ENCODE measurements at places on chromosomes 12 and 14. TPM values are rescaled to one million over a fixed set of nuclear protein-coding genes. Genes with fewer than 3 reads are reported as not detected.

Gene LRP1-AS
- not detected for total RNA-seq

Gene CLEC7A
- total RNA-seq, result not detected

Gene SPATS2
- 30.4 TPM for total RNA-seq

Gene PIWIL1
- not detected for total RNA-seq

Gene PTPN21
- total RNA-seq, result 3.8 TPM

Gene SCN8A
- total RNA-seq, result 0.02 TPM

Gene IQSEC3
- not detected for total RNA-seq

Gene SLC6A15
- 90.1 TPM for total RNA-seq

Gene ANHX
- total RNA-seq, result not detected

DNA sequence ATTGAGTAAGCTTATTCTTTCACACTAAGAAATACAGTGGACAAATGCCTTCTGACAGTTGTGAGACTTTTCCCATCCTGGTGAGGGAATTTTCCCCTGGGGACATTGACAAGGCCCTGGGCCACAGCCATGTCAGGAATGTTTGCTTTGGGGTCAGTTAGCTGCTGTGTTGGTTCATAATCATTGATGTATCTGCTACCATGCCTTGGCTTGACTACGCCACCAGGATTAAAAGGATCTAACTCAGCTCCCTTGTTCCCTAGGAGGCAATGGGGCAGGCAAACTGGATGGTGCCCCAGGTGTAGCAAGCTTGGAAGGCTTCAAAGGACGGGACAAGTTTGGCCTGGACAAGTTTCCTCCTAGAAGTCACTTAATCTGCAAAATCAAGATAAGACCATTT is 3.1 kb upstream of the CCDC88C start:
- no peak for DNase-seq

DNA sequence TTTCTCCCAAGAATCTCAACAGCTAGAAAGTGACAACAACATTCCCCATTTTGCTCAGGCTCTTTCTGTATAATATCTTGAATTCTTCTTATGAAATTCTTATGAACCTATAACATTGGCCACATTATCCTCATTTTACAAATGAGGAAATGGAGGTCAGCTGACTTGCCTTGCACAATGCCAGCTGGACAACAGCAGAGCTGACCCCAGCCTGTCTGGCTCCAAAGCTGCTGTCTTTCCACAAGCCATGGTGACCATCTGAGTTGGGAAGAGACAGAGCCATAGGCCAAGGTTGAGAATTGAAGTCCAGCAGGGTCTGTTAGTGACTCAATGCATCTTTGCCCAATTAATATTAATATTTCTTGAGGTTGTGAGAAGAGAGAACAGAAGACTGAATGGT is 87.3 kb downstream of the KSR2 start:
- DNase-seq, result no peak

GRCh38 chr12:53660041-53660440 is 15.8 kb downstream of the ATP5MC2 start:
- no peak for DNase-seq

GRCh38 chr14:92122761-92123160 is 992 bp downstream of the CPSF2 start:
- DNase-seq, result no peak

DNA sequence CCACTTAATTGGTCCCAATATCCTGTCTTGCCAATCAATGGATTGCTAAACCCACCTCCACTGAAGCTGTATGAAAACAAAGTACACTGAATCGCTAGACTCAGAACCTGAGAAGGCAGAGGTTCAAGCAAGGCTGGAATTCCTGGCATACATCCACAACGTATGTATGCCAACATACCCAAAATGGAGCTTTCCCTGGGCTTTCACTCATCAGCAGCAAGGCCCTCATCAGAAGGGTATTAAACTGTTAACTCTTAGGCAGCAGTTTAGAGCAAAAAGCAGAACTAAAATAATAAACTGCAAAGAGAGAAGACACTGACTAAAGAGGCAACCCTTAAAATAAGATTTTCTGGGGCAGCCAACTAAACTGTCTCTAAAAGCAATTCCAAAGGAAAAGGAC is 13.6 kb downstream of the MED13L start:
- no peak for DNase-seq

DNA sequence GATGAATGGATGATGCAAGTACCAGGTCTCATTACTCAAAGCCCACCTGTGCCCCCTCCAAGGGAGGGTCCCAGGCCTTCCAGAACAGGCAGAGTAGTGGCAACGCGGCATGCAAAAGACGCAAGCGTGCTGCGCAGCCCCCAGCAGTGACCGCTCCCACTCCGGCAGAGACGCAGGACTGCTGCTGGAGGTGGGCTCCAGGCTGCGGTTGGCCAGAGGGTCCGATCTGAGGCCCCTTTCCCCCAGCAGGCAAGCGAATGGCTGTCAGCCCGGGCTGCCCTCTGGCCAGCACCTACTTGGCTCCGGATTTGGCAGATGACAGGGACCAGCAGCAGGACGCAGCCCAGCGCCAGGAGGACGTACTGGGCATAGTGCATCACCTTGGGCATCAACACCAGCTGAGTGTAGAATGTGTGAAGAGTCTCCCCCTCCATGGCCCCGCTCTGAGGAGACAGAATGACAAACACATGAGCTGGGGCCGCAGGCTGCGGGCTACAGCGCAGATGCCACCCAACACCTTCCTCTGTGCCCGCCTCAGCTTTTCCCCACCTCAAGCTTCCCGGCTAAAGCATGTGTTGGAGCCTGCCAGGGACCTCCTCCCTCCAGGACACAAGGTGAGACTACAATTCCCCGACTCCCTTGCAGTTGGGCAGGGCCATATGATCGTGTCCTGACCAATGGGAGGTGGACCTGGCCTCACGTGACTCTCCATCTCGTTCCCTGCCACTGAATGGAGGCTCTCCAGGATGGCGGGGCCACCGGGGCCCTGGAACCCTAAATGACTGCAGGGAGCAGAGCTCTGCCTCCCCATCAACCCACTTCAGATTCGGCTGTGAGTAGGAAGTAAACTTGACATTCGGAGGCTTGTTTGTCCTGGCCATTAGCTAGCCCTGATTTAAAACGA is 77.4 kb downstream of the SCARB1 start:
- DNase-seq, result no peak

DNA sequence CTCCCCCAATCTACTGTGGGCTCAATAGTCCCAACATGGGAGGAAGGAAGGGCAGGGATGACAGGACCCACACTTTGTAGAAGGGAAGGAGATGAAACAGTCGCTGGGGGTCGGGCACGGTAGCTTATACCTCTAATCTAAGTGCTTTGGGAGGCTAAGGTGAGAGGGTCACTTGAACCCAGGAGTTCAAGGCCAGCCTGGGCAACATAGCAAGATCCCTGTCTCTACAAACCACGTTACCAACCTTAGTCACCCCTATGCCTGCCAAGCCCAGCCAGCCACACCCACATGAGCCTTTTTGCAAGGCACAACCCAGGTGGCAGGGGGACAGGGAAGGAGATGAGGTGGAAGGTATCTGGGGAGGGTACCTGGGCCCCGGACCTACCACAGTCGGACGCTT is 31.7 kb downstream of the KDM2B start:
- no peak for DNase-seq

DNA sequence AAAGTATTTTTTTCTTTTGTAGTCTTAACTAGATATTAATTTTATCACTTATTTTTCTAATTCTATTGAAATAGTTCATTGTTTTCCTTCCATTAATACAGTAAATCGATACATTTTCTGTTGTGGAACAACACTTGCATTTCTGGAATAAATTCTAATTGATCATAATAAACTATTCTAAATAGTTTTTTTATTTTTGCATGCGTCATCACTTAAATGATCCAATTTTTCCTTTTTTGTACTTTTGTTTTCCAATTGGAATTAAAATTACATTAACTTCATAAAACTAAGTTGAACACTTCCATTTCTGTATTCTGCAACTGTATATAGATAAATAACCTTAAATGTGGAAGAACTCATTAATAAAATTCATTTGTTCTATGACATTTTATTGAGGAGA is 202.5 kb downstream of the KCNC2 start:
- no peak for DNase-seq

DNA sequence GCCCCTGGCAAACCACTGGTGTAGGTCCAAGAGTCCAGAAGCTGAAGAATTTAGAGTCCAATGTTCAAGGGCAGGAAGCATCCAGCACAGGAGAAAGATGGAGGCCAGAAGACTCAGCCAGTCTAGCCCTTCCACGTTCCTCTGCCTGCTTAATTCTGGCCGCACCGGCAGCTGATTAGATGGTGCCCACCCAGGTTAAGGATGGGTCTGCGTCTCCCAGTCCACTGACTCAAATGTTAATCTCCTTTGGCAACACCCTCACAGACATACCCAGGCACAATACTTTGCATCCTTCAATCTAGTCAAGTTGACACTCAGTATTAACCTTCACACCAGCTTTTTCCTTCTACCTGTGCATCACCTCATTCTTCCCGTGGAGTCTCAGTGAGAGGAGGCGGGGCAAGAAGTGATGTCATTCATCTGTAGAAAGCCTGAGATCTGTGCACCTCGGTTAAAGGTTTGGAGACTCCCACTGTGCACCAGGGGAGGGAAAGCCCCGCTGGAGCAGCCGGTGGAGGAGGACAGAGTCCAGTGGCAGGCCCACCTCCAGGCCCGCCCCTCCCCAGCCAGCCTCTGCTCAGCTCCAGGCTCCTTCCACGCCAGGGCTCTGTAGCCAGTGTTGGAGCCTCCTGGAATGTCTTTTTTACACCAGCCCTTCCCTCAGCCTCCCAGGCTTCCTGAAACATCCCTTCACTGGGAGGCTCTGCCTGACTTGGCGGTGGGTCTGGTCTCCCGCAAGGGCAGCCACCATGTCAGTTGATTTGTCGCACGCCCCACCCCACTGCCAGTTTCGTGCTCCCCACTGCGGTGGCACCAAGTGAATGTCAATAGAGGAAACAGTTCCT is 80.1 kb upstream of the DYNC1H1 start:
- no peak for DNase-seq

DNA sequence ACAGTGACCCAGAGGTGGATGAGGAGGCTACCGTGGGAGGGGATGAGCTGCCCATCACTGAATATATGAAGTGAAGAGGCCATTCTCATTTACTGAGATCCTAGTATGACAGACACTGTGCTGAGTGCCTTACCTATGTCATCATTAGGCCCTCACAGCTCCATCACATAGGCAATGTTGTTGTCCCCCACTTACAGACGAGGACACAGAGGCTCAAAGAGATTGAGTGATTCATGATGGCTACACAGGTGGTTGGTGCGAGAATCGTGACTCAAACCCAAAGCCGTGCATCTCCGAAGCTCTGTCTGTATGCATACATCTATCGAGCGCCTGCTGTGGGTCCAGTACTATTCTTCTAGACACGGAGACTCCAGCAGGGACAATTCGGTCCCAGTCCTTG is 5.9 kb upstream of the CCDC197 start:
- DNase-seq, result no peak

DNA sequence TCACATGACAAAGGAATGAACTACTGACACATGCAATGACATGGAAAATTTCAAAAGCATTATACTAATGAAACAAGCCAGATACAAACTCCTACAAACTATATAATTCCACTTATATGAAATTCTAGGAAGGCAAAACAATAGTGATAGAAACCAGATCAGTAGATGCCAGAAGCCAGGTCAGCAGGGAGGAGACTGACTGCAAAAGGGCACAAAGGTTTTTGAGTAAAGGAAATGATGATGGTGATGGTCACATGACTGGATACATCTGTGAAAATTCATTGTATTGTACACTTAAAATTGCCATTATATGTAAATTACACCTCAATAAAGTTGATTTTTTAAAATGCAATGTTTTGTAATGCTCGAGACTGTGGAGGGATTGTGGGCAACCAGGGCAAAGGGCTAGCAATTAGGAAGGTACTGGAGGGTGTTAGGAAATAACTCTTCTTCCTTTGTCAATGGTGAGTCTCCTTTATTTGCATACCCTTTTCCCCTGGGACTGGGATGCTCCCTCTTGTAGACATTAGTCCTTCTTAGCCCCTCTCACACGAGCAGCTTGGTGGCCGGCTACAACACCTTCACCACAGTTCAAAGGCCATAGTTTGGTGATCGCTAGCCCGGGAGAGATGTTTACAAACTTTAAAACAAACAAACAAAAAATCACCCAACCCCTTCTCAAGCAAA is 6.7 kb upstream of the PRPF40B start:
- no peak for DNase-seq

GRCh38 chr12:132818562-132818961 is 10.1 kb downstream of the GOLGA3 start:
- no peak for DNase-seq
